Suppressor macrophage treated with lipopolysaccharide for 1 hour (primary cell): ENCODE measurements at places on chromosomes 2 and 18.

- DNase-seq = no peak
These were observed 71.2 kb upstream of the CAVIN2 start for GRCh38 chr2:191917967-191918651.

GRCh38 chr2:40352041-40352702 lies 99.7 kb downstream of the SLC8A1 start:
- DNase-seq = peak; percentile 46

DNA sequence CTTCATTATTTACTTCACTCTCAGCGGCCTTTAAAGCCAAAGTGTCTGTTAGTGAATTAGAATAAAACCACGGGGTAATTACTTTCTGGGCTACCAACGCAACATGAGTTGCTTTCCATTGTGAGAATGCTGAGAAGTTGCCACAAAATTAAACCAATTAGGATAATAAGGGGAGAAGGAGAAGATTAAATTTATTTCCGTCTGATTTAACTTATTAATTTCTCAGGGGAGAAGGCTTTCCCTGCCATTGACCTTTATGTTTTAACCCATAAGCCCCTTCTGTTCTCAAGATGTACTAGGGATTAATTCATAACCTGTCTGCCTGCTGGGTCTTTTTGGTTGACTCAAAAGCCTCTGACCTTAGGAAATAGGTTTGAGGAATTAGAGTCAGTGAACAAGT lies 42.3 kb upstream of the IGFBP5 start:
- DNase-seq = no peak

DNA sequence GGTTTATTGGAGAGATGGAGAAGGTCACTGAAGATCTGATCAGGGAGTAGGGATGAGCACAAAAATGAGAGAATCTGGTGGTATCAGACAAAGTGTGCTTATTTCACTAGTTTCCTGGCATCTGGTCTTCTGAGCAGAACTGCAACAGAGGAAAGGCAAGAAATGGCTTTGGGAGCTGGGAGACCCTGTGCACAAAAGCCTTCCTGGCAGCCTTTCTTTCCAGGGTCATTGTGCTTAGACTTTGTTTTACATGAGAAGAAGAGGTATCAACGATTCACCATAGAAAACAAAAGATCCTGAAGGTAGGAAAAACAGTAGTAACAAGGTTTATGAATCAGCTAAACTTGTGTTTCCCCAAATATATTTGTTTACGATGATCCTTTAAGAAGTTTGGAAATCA lies 162.9 kb downstream of the CNTNAP5 start:
- no peak for DNase-seq

GRCh38 chr2:81692566-81692965 lies 1388.0 kb upstream of the LRRTM1 start:
- no peak for DNase-seq

DNA sequence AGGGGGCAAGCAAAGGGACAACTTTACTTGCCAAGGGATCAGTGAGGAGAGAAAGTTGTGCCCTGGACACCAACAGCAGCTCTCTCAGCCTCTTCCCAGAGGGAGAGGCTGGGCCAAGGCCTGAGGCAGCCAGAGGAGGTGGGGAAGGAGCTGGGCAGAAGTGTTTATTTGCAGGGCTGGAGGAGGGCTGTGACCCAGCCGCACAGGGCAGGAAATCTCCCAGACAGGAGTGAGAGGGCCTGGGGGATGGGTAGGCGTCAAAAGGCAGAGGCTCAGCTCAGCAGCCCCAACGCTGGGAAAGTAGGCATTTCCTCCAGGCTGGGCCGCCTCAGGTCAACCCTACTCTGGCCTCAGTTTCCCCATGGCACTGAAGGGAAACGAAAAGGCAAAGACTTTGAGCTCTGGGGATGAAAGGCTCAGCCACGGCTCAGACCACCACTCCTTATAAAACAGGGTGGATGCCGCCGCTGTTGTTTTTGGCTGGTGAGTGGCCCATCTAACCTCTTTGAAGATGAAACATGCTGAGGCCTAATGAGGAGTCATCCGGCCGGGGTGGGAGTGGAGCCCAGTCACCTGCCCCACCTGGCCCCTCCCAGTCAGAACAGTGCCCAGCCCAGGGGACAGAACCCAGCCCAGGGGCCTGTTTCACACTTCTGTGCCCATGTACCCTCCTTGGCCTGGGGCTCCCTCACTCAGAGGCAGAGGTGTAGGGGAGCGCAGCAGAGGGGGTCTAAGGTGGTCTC lies 21.9 kb upstream of the SEMA4C start:
- DNase-seq = no peak

DNA sequence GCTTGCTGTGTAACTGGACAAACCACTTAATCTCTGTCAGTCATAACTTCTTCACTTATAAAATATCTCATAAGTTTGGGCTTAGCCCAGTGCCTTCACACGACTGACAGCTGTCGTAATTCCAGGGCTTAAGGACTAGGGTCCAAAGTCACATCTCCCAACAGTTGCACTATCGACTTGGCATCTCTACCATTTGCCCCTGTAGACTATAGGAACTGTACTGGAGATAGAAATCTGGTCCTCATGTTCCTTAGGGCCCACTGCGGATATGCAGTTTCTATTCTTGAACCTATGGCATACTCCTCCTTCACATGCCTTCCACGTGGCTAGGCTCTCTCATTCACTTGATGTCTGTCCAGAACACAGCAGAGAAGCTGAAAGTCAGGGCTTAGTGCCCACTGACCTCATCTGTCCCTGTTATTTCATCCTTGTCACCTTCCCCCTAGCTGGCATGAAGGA lies 2.7 kb downstream of the ABHD1 start:
- no peak for DNase-seq

DNA sequence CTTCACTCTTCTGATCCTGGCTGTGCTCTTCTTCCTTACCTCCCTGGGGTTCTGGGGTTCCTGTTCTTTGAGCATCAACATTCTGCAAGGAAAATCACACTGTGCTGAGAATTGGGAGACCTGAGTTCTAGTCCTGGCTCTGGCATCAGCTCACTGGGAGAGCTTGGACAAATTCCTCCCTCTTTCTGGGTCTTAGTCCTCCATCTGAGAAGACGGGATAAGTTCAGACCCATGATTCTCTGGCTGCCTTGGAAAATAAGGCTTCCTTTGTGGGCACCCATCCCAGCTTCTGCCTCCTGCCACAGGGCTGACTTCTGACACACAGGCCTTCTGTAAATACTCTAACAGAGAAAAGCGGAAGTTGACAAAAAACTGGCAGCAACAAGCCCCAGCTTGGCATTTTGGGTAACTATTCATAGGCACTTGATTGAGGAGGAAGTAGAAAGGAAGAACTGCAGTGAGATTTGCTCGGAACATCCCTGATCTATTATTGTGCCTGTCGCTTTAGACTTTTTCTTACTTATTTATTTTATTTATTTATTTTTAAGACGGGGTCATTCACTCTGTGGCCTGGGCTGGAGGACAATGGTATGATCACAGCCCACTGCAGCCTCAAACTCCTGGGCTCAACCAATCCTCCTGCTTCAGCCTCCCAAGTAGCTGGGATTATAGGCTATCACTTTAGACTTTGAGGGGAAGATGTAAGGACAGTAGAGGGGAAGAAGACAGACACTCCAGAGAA lies 7.9 kb downstream of the PCBP1 start:
- peak; percentile 95 for DNase-seq

DNA sequence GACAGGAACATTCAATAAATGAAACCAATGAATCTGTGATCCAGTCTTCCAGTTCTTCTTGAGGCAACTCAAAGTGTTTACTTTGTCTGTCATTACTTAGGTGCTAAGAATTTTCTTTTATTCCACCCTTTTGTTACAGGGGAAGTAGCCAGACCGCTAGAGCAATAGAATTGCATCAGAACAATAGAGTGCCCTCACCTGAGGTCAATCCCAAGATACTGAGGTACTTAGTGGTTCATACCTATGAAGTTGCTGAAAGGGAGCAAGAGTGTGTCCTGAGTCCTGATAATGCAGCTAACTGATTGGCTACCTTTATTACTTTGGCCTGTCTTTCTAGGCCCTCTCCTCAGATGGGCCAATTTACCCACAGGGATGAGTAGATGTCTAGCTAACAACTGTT lies 359.4 kb upstream of the KCNH7 start:
- no peak for DNase-seq

- DNase-seq = no peak
These were observed 73.1 kb downstream of the CPO start for GRCh38 chr2:207012461-207012860.

DNA sequence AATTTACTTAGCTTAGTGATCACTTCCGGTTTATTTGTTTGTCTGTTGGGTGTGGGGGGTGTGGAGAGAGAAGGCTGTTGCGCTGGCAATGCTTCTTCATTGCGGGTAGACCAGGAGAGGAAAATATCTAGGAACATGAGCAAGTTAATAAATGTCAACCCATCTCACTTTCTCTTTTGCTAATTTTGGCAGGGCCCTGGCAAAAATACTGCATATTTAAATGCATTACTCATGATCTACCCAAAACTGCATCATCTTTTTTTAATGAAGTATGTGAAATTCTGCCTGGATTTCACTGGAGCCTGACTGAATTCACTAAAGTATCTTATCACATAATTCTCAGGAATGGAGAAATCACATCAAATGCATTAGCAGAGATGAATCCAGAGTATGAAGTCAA lies 1131.0 kb upstream of the NXPH2 start:
- no peak for DNase-seq

DNA sequence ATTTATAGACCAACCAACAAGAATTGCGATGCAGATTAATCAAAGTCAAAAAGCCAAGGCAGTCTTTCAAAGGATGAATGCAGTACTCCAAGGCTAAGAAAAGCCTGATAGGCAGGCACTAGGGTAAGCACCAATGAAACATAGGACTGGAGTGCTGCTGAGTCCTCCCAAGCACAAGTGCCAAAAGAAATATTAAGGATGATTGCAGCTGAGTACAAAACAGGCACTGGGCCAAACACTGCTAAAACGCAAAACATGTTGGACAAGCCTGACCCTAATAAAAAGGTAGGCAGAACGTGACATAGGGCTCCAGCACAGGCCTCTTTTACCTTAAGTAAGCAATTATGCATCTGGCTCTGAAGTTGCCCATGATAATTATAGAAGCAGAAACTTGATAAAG lies 160.1 kb upstream of the LRP1B start:
- no peak for DNase-seq

DNA sequence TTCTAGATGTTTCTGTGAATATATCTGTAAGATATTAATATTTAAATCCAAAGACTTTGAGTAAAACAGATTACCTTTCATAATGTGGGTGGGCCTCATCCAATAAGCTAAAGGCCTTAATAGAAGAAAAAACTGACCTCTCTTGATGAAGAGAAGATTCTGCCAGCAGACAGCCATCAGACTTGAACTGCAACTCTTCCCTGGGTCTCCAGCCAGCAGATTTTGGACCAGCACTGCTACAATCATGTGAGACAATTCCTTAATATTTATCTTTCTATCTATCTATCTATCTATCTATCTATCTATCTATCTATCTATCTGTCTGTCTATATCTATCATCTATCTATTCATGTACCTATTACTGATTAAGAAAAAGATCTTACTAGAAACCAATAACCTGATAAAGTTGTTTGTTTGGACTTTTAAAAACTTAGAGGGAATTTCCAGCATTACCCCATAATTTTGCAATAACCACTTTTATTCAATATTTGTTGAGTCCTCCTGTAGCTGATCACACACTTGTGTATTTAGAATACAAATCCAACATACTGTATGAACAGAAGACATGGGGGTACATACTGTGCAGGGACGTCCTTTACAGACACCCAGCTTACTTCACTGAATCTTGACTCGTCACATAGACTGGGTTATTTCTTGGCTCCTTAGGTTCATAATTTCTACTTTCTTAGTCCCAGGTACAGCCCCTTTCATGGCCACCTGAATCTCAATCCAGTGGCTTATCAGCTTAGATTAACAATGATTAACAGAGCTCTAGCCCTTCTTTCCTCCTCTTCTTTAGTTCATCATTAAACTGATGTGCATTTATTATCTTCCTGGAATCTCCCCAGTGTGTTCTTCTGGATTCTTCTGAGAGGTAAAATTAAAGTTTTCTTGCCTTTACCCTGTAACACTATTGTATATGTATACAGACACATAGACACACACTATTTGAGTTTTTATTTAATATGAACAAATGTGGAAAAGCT lies 27.2 kb upstream of the STAT4 start:
- no peak for DNase-seq

DNA sequence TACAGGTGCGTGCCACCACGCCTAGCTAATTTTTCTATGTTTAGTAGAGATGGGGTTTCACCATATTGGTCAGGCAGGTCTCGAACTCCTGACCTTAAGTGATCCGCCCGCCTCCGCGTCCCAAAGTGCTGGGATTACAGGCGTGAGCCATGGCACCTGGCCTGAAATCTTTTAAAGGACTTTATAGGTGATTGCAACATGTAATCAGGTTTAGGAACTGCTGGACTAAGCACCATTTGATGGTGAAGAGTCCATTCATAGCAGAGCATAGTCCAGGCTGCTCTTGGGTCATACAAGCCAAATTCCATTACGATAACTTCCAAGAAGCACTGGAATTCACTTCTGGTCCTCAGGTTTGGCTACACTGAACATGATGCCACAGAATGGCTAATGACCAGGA lies 200.6 kb upstream of the SMAD2 start:
- DNase-seq = no peak

DNA sequence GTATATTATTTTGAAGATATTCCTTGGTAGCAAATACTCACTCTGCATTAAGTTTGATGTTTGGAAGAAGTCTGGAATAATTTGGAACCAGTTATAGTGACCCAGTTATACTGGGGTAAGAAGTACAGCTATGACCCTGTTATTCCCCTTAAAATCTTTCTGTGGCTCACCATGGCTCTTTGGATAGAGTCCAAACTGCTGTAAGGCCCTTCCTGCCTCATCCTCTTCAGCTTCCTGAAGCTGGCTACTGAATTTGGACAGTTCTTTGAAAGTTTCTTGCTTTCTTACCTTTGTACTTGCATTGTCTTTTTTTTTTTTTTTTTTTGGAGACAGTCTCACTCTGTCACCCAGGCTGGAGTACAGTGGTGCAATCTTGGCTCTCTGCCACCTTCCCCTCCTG lies 85.6 kb downstream of the ABI2 start:
- DNase-seq = no peak

- DNase-seq = peak; percentile 84
These were observed 37.5 kb downstream of the ACVR1 start for GRCh38 chr2:157838442-157839161.

GRCh38 chr18:76394780-76395476 lies 100.1 kb downstream of the ZNF516 start:
- DNase-seq = peak; percentile 29

DNA sequence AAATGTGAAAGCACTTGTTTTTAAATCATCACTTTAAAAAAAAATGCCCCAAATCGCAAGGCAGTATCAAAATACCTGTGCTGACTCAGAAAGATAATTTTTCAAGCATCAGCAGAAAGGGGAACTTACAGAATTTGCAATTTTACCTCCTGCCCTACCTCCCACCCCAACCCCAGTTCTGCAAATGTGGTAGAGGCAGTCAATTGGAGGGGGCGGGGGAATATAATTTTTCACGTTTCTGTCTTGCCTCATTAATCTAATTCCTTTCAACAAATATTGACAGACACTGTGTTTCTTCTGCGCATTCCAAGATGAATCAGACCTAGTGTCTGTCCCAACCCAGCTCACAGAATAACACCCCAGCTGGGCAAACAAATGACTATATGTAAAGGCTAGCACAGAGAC lies 76.8 kb downstream of the ALPK2 start:
- peak; percentile 53 for DNase-seq

GRCh38 chr2:60054571-60055340 lies 498.7 kb downstream of the BCL11A start:
- no peak for DNase-seq

GRCh38 chr2:60476206-60476954 lies 77.1 kb downstream of the BCL11A start:
- DNase-seq = no peak
